ENCODE measurements at places on chromosomes 6 and 20.

DNA sequence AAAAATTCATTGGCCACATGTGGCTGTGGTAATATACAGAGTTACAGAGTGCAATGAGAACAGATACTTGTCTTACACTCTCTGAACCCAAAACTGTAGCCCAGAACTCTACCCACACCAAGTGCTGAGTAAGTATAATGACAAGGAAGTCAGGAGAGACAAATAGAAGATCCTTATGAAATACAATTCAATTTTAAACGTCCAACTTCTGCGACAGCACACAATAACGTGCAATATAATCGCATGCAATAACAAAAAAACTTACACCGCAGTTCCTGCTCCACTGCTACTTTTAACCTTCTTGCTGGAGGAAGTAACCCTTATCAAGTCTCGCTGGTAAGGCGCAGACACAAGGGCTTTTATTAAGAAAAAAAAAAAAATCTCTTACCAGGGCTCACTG is 881 bp downstream of the SFT2D1 start:
- no peak for DNase-seq

DNA sequence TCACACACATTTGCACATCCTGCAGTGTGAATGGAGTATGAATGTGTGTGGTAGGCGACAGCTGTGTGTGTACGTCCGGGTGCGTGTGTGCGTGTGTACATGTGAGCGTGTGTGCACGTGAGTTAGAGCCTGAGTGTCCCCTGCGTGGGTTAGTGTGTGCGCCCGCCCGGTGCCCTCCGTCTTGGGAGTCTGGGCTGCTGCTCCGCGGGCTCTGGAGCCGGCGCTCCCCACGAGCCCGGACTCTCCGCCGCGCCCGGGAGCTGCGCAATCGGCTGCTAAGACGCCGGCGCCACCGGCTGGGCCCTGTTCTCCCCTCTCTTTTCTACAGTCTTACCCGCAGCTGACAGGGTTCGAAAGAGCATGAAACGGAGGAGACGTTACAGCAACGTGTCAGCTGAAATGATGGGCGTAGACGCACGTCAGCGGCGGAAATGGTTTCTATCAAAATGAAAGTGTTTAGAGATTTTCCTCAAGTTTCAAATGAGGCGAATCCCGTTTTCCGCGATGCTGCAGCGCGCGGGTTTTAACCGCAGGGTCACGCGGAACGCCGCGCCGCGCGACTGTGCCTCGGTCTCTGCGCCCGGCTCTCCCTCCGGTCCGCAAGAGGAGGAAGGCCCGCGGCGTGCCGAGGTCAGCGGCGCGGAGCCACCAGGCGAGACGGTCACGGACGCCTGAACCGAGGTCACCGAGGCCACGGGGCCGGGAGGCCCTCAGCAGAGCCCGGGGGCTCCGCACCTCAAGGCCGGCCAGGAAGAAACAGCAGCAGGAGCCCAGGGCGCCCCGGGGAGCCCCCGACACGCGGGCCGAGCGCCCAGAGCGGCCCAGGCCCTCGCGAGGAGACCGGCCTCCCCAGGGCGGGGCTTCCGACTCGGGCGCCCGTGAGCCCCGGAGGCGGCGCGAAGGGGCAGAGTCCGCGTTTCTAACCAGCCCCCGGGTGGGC is 95.3 kb upstream of the BHLHE23 start:
- peak; percentile 44 for DNase-seq

- DNase-seq = no peak
Observed at GRCh38 chr6:24122139-24122538, 3.9 kb upstream of the NRSN1 start.

- no peak for DNase-seq
Observed at GRCh38 chr6:128694303-128695009, 174.1 kb upstream of the PTPRK start.

DNA sequence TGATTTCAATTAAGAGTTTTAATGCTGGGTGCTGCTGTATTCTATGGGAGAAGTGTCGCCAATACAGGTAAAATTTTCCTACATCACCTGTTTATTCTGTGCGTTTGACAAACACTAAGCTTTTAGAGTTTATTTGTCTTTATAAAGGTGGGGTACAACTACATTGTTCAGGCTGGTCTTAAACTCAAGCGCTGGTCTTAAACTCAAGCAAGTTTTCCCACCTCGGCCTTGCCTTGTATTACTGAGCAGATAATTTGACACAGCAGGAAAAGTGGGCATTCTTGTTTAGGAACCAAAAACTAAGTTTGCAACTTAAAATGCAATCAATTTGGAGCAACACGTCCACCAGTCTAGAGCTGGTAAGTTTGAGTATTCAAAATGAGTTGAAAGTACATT is 112.9 kb upstream of the BTN3A2 start:
- DNase-seq = no peak

- peak; percentile 40 for DNase-seq
Observed at GRCh38 chr6:107730106-107730505, 94.0 kb downstream of the SCML4 start.

- DNase-seq = no peak
Observed at GRCh38 chr20:8540466-8540865, 408.4 kb downstream of the PLCB1 start.

- DNase-seq = no peak
Observed at GRCh38 chr6:143107440-143107839, 46.8 kb downstream of the AIG1 start.

DNA sequence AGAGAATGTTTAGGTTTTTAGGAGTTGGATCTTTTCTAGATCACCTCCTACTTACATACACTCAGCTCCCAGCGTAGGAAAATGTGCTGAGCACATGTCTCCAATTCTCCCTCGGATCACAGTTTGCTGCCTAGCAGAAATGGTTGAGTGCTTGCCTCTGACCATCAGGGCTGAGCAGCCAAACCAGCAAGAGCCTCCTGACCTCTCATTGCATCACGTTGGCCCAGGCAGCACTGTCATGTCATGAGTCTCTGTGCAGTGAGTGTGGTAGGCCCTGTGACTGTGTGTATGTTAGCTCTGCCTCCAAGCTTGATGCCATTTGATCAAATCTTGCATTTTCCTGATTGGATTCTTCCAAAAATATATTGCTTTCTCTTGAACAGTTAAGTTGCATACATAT is 112.0 kb downstream of the LRRC1 start:
- DNase-seq = no peak

DNA sequence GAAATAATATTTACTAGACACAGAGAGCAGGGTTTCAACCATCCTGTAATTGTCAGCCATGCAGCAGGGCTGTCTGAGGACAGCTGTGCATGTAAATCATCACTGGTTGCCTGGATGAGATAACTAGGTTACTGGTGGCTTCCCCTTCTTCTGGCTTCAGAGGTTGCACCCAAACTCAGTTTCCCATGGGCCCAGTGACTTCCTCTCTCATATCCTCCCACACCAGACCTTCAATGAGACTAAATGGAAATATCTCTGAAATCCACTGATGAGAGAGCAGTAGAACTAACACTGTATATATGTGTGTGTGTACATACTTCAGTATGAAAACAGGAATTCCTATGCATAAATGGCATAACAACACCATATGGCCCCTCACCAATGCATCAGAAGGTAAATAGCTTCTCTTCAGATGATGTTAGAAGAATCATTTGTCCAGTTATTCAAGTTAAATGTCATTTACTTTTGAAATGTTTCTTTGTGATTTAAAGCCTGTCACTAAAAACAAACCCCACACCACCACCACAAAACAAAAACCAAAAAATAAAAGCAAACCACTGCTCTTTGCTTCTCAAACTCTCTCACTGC is 51.0 kb upstream of the IL20RA start:
- DNase-seq = no peak

Measured in effector memory CD8-positive, alpha-beta T cell (primary cell).